Stimulated activated CD8-positive, alpha-beta memory T cell treated with anti-CD3 and anti-CD28 coated beads, Interleukin-15, amount 100 ng/mL, for 1 hour (primary cell): ENCODE measurements at places on chromosomes 6 and 20.

DNA sequence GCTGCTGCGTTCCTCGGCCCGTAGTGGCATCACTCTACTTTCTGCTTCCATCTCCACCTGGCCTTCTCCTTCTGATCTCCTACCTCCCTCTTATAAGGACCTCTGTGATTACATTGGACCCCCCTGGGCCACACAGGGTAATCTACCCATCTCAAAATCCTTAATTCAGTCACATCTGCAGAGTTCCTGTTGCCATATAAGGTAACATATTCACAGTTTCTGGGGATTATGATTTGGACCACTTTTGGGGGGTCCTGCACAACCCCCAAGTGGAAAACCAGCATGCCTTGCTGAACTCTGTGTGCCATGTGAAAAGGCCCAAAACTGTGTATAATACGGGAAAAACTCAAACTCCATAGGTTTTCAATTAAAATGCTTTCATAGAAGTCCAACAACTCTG is 51.1 kb downstream of the LY86 start:
- no peak for DNase-seq

DNA sequence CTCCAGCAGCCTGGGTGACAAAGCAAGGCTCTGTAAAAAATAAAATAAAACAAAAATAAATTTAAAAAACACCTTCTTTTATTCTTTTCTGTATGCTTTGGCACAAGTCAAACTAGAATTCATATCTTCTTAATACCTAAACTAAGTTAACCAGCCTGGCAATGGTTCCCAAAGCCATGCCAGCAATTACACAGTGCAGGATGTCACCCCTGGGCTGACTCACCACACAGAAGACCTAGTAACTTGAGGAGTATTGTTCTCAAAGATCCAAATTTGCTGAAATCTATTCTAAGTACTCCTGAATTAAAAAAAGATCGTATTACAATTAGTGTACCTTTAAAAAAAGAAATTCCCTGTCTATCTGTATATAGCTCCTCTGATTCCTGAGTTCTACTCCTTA is 162.7 kb upstream of the SGK1 start:
- no peak for DNase-seq

DNA sequence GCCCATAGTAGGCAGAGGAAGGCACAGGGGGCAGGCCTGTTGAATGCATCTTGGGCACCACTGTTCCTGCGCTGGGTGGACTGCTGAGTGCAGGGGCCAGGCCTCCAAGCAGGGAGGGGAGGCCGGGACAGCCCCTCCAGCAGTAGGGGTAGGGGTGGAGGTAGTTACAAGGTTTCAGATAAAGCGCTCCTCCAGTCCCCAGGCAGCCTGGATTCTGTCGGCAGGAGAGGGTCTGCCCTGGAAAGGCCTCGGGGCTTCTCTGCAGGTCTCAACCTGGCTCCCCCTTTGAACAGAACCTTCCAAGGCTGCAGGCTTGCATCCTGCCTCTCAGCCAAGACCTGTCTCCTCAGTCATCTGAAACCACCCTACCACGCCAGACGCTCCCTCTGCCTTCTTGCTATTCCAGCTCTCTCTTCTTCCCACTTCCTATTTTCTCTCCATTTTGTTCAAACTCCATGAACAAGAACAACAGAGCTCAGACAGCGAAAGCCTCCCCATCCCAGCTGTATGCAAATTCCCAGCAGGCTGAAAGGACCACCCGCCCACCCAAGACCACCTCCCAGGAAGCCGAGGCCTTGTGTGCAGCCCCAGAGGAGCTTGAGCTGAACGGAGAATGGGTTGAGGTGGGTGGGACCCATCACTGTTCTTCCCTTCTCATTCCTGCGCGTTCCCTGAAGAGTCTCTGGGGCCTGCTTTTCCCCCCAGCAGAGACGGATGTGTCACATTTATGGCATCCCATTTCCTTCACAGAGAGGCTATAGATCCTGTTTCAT is 1.4 kb downstream of the MLN start:
- DNase-seq, result no peak

DNA sequence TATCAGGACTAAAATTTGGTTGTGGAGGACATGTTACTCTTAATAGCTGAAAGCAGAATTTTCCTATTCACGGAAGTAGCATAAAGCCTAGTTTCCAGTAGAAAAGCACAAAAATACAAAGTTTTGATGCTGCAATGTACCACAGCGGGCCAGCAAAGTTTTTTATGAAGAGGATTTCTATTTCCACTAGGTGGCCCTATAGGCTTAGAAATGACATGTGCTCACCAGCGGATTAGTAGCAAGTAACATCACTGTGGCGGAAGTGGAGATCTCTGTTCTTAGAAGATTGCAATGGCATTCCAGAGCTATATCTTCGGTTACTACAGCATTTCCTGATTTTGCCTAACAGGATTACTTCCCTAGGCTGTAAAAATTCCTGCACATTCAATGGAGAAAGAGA is 1219.0 kb upstream of the EYS start:
- no peak for DNase-seq

GRCh38 chr6:164252948-164253347 is 838.4 kb downstream of the QKI start:
- no peak for DNase-seq

DNA sequence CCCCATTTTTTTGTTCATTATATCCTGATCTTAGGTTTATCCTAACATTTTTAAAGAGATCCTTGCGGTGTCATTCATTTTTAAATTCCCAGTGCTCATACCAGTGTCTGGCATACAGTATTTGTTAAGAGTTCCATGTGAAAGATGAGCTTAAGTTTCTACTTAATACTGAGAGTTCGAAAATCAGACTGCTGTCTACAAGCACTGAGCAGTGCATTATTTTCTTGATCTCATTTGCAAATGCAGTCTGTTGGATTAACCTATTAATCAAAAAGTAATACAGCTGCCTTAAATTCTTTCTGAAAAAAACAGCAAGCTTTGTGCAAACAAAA is 663 bp downstream of the COQ3 start:
- DNase-seq, result no peak

GRCh38 chr6:4805553-4806336 is 29.5 kb downstream of the CDYL start:
- peak; percentile 5 for DNase-seq

DNA sequence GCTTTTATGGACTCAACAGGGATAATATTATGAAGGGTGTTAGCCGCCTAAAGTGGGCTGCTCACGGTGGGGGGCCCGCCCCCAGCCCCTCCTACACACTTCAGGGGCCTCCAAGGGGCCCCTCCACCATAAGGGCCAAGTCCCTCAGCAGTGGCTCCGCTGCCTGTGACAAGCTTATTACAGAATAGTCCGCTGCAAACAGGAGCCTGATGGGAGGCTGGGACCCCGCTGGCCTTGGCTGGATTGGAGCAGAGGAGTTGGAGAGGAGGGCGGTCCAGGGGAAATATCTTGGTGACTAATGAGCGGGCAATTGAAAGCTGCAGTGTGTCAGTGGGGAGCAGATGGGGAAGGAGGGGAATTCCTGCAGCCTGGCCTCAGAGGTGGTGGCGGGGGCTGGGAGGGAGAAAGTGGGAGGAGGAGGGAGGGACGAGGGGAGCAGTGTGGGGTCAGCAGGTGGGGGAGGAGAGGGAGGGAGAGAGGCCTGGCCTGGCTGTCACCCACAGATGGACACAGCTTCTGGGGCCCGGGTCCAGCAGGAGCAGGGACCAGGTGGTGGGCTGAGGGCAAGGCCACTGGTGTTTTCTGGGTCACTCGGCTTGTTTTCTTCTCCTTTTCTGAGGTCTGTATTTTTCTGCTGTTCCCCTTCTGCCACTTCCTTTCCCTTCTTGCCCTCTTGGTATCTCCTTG is 57.6 kb upstream of the FOXP4 start:
- no peak for DNase-seq

DNA sequence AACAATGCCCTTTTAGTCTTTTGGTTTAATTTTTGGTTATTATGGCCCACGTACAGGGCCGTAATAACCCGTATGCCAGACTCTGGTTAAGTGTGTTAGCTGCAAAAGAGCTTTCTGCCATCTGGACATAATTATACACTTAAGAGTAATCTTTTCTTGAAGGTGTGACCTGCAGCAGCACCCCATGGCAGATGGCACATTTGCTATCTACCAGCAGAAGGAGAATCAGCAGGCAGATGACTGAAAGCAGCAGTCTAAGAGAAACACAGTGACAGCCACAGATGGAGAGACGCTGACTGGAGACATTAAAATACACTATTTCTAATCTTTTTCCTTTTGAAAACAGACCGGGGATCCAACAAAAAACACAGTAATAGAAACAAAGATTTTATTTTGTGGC is 18.7 kb downstream of the ASF1A start:
- no peak for DNase-seq

DNA sequence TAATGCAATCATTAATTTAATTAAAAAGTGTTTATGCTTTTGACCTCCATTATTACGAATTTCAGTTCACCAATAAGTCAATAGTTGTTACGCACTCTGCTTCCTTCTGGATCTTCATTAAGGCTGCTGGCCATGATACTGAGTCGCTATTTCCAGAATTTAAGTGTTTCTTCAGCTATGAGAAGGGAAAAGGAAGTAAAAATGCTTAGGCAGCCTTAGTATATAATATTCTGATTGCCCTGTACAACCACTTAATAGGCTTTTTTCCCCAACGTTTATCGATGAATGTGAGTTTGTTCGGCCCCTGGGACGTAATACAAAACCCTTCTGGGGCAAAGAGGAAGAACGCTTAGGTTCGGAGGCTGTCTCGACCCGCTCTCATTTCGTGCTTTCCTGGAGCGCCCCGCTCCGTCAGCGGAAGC is 644 bp downstream of the OARD1 start:
- DNase-seq, result no peak

- no peak for DNase-seq
These were observed 643 bp downstream of the DLGAP4 start for GRCh38 chr20:36306553-36307411.

GRCh38 chr6:121844898-121845297 is 409.5 kb downstream of the GJA1 start:
- DNase-seq, result no peak

DNA sequence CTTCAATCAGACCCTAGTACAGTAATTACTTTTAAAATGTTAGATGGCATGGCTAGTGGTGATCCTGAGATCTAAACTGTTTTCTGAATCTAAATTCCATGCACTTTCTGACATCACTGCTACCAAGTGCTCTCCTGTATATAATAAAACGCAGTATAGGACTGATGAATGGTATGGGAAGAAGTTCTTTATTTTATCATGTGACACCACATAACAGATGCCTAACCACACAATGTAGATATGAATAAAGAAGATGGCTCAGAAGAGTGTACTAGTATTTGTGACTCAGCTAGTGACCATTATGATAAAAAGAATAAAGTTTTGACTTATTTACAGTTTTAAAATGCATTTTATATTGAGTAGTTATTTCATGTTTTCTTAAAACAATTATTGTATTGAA is 8.5 kb downstream of the NDUFAF4 start:
- no peak for DNase-seq

- DNase-seq, result no peak
These were observed 22.1 kb downstream of the L3MBTL1 start for GRCh38 chr20:43529457-43530153.

GRCh38 chr6:82015043-82015442 is 232.5 kb downstream of the IBTK start:
- no peak for DNase-seq

- no peak for DNase-seq
These were observed 7.4 kb upstream of the INSM1 start for GRCh38 chr20:20360464-20360863.
